Heart right ventricle (tissue), 16 donors: ENCODE measurements at places on chromosomes 5 and 9.
A peak's percentile ranks its signal among the peaks of the same experiment; 100 is the strongest.

DNA sequence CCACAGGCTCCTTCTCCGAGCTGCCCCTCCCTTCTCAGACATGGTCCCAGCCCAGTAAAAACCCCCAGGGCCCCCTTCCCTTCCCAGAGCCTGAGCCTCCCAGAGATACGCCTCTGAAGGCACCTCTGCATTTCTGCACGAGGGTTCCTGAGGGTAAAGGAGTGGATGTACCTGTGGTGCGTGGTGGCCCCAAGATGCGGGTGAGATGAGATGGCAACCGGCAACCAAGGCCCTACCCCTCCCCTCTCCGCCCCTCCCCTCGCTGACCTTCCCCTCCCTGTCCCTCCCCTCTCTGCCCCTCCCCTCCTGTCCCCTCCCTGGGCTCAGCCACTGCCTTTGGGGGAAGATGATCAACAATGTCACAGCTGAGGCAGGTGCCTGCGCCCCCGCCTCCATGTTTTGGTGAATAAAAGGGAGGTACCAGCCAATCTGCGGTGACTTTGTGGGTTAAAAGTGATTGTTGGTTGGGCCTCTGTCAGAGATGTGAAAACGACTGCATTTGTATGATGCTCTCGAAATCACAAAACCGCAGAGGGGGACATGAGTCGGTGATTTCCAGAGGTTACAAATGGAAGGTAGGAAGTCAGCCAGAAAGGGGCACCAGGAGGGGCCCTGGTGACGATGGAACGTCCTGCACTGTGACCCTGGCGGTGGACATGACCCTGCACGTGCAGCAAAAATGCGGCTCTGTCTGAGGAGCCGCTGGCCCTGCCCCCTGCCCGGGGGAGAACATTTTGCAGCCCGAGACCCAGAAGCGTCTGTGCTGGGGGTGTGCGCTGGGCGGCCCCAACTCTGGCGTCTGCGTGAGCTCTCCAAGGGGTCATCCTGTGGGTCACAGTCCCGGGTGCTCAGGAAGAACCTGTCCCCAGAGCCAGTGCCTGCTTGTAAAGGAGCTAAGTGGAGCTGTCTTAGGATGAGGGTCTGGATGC, 3.7 kb downstream of the LCN9 start:
- no peak for DNase-seq

GRCh38 chr9:92438900-92439526, 14.7 kb upstream of the OMD start:
- DNase-seq = no peak

- DNase-seq = no peak
These were observed 366.2 kb downstream of the ENC1 start for GRCh38 chr5:74274326-74274725.

GRCh38 chr5:54620141-54620933, 102.8 kb downstream of the SNX18 start:
- DNase-seq = no peak

DNA sequence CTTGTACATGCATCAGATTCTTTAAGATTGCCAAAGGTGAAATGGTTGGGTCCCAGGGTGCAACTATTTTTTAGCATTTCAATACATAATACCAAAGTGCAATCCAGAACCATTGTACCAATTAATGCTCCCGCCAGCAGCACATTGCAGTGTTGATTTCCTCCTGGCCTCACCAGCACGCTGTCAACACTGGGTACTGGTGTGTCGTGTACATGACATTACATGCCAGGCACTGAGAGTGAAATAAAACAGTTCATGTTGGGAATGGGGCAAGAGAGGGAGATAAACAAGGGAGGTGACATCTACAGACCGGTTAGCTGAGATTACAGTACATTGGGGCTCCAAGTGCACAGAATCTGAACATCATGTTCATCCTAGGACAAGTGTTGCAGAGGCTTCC, 37.8 kb downstream of the HMGCS1 start:
- peak; percentile 54 for DNase-seq

DNA sequence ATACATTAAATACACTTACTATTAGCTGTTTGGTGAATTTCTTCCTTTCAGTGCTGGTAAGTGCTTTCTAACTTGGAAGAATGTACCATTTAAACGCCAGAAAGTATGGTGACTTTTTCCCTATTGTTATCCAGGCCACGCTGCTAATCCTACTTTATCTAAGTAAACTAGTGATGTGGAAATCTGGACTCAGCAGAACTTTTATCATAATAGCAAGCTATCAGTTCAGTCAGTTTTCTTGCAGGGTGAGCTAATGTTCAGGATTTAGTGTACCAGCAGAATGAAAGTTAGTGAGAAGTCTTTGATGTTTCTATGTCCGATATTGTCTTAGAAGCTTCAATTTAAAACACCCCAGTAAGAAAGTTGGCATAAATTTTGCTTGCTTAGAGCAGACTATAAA, 72.2 kb downstream of the HSD17B4 start:
- DNase-seq = no peak

GRCh38 chr5:78467752-78468357, 107.4 kb downstream of the SCAMP1 start:
- DNase-seq = no peak

DNA sequence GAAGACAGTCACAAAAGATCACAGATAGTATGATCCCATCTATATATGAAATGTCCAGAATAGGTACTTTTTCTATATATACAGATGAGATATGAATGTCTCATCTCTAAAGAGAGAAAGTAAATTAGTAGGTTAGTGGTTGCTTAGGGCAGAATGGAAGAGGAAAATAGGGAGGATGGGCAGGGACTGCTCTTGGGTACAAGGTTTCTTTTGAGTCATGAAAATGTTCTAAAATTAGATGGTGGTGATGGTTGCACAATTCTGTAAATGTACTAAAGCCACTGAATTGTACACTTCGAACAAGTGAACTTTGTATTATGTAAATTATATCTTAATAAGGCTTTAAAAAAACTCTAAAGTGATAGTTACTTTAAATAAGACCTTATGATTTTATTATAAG, 59.6 kb upstream of the GRAMD2B start:
- no peak for DNase-seq

- no peak for DNase-seq
These were observed 59.3 kb upstream of the ZNF169 start for GRCh38 chr9:94199776-94200175.

DNA sequence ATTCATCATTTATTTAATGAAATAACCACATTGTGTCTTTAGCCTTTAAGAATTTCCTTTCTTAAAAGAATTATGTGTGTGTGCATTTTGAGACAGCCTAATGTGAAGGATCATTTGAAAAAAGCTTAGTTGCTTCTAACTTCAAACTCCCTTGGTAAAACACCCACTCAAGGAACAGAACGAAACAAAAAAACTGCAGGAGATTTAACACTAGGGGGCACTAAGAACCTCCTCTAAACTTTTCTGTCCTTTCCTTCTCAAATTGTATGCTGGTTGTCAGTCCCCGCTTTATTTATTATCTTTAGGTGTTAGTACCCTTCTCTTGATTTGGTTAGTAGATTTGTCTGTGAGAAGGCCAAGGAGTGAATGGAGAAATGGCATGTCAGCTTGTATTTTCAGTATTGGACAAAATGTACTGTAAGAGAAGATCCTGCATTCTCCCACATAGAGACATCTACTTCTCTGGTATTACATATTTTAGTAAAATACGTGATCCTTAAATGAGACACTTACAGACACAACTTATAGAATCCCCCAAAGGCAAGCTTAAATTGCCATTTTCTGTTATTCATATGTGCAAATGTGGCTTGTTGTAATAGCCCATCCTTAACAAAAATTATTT, 229.7 kb downstream of the MRPS30 start:
- DNase-seq = no peak

DNA sequence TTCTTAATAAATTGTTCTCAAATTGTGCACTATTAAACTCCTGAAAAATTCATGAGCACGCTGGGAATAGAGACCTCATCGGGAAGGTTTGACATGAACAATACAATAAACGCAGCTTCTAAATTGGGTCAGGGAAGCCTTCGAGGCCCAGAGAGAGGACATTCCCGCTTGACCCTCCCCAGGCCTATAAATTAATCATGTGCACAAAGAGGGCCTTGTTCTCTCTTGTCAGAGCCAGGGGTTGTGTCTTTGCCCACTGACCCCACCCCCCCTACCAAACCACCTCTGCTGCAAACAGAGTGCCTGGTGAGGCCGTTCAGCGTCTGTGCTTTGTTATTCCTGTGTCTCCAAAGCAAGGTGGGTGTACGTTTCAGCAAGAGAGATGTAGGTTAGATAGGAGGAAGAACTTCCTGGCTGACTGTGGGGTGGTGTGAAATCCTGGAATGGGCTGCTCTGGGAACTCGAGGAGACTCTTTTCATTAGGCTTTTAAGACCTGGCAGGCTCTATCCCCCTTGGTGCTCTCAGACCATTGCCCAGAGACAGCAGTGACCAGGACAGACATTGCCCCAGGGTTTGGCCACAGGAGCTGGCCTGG, 18.2 kb upstream of the DAB2IP start:
- no peak for DNase-seq

GRCh38 chr5:133497608-133498348, 114.6 kb downstream of the FSTL4 start:
- no peak for DNase-seq

DNA sequence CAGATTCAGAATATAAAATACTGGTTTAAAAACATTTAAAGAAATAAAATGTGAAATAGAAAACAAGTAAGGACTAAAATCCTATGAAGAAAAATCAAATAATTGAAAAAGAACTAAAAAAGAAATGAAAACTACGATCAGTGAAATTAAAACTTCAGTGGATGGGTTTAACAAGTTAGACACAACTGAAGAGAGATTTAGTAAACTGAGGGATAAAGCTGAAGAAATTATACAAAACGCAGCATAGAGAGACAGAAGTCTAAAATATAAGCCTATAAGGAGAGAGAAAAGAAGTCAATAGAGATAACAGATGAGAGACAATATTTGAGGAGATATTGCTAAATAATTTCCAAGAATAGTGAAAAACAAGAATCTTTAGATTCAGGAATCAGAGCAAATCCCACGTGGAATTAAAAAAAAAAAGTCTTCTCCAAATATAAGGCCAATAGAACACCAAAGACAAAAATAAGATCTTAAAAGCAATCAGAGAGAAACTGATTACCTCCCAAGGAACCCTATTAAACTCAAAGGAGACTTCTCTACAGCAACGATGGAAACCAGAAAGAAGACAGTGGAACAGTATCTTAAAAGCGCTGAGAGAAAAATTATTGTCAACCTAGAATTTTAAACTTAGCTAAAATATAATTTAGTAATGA, 59.6 kb upstream of the ABL1 start:
- DNase-seq = no peak

DNA sequence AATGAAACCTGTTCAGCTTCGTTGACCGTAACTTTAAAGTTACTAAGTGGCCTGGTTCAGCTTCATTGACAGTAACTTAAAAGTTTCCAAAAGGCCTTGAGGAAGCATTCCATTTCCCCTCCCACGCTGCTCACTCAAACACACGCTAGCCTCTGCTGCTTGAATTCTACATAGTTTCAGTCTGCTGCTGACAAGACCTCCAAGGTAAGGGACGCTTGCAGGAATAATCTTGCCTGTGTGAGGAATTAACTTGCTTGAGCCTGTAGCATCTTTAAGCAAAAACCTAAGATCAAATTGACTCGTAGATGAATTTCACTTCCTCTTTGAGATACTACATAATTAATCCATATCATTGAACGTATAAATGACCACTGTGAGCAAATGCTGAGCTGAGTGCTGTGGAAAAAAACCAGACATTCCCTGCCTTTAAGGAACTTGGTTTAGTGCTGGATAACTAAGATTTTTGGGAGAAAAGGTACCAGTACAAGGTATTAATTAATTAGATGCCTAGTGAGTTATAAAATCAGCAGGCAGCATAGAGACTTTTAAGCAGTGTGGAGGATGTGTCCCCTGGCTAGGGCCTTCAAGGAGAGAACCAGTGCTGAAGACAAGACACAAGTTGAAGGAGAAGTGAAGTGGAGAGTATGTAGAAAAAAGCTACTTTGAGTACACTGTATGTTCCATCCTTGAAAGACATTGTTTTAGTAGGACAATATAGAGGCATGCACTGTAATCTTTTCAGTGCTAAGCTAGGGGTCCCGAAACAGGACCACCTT, 39.2 kb downstream of the GRAMD2B start:
- DNase-seq = peak; percentile 20

DNA sequence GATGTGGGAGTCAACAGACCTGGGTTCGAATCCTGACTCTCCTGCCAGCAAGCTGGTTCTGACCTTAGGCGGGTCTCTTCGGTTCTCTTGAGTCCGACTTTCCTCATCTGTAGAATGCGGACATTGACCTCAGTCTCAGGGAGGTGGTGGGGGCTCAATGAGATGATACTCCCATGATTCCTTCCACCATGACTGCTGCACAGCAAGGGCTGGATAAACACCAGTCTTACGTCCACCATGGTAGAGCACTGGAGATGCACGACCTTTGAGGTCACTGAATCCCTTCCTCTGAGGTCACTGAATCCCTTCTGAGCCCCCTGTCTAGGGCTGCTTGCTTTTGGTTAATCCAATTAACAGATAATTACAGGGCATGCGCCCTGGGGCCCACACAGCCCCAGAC, 12.5 kb upstream of the SMIM23 start:
- DNase-seq = no peak

DNA sequence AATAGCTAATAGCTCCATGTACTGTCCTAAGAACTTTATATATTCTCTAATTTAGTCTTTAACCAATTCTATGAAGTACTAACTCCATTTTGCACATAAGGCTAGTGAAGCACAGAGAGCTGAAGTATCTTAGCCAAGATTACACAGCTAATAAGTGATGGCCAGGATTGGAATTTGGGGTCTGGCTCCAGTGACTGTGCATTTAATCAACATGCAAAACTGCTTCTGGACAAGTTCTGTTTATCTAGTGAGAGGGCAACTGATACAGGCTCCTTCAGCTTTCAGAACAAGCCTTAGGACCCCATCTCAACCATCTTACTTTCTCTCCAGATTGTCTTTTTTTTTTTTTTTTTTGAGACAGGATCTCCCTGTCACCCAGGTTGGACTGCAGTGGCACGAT, 21.3 kb downstream of the SLC25A25 start:
- no peak for DNase-seq

- no peak for DNase-seq
These were observed 65.6 kb upstream of the NEURL1B start for GRCh38 chr5:172575416-172575815.

- DNase-seq = peak; percentile 6
These were observed 32.7 kb downstream of the EXOC3 start for GRCh38 chr5:475704-476101.

DNA sequence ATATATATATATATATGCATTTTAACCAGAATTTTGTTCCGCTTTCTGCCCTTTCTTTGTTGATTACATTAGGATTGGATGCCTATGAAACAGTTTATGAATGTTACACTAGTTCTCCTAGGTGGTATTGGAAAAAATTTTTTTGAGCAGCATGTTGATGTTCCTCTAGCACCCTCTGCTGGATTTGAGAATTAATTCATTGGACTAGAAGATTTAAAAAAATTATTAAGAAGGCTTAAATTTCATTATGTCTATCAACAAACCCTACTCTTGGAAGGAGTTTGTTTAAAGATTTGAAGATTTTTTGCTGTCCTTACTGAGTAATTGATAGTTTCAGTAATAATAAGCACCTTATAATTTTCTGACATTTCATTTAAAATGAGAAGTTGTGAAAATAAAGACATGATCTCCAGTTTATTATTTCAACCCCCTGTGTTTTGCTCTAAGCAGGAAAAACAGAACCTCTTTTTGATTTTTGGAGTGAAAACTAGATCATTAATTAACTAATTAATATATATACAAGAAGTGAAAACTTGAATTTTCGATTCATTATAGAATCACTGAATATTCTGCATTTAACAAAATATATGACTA, 89.6 kb downstream of the CCDC171 start:
- no peak for DNase-seq
